Stimulated activated CD8-positive, alpha-beta memory T cell treated with anti-CD3 and anti-CD28 coated beads, Interleukin-7, amount 100 ng/mL, for 24 hours (primary cell): ENCODE measurements at places on chromosomes 12 and 14.
A peak's percentile ranks its signal among the peaks of the same experiment; 100 is the strongest.

DNA sequence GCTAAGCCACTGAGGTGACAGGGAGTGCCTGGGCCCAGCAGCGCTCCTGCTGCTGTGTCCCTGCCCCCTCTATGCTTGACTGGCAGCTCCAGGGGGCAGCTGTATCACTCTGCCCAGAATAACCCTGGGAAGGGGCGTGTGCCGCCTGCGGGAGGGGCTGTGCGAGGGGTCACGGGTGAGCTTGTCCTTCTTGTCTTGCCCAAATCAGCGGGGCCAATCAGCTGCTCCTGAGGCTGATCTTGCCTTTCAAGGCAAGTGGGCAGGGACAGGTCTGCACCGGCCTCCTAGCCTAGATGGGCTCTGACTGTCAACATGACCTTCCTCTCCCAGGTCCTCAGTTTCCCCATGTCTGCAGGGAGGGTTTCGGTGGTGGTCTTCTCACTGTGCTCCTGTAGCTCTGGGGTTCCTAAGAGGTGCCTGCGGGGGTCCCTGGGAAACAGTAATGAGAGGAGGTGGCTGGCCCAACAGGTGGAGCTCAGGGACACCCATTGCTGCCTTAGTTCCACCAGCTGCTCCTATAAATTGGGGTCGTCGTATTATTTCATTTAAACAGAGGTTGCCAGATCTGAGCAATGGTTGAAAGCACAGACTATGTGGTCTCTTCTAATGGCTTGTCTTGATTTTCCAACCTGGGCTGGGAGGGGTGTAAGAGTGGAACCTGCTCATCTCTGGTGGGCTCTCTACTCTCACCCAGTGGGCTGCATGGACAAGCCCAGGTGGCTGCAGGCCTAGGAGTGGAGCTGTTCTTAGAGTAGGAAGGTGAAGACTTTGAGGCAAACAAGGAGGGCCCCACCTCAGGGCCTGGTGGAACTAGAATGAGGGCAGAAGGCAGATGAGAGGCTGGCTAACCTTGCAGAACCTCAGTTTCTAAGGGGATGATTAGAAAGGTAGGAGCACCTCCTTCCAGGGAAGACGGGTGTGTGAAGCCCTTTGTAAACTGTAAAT lies 11.7 kb downstream of the RTL1 start:
- no peak for DNase-seq

DNA sequence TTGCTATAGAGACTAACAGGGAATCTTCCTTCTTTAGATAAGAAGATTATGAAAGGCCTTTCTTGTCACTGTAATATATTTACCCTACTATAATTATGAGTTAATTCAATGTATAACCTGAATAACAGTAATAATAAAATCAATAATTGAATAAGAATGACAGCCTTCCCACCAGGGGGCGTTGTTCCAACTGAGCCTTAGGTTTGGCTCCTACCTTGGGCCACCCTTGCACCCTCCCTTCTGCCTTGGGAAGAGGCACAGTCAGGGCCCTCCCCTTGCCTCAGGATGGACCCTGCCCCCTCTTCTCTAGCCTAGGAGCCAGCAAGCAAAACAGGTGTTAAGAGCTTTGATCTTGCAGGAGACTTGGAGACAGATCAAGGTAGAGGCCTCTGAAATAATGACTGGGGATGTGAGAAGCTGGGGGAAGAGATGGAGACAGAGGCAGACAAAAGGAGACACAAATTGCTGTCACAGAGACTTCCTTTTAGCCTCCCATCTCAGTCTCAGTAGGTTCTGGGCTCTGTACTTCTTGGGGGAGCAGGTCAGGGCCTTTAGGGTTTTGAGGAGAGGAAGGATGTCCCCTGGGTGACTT lies 40.1 kb upstream of the CISTR start:
- no peak for DNase-seq

- DNase-seq, result no peak
Measured at GRCh38 chr12:1855241-1855640, 34.9 kb downstream of the LRTM2 start.

GRCh38 chr12:108787539-108787938 lies 56.2 kb upstream of the CORO1C start:
- no peak for DNase-seq

- DNase-seq, result no peak
Measured at GRCh38 chr12:1391722-1392121, 202.7 kb downstream of the FBXL14 start.

GRCh38 chr12:116599285-116600136 lies 40.3 kb downstream of the MAP1LC3B2 start:
- DNase-seq, result peak; percentile 30

GRCh38 chr12:118921761-118922160 lies 59.6 kb upstream of the SRRM4 start:
- DNase-seq, result no peak

GRCh38 chr12:1611803-1612572 lies 17.0 kb upstream of the WNT5B start:
- DNase-seq, result no peak

DNA sequence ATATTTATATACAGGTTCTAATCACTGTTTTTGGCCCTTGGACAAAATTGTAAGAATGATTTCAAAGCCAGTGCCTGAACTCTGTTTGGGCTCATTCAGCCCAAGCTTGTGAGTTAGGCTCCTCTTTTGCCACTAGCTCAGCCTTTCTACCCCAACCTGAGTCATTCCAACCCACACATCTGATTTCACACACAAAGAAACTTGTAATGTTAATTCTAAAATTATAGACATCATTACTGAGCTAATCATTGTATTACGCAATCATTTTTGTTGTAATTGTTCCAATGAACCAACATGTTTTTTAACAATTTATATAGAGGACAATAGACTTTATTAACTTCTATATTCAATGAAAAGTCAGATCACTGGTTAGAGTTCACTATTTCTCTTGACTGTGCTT lies 441.1 kb downstream of the ETNK1 start:
- DNase-seq, result no peak

GRCh38 chr12:27297566-27297965 lies 35.1 kb upstream of the BMAL2 start:
- DNase-seq, result no peak

DNA sequence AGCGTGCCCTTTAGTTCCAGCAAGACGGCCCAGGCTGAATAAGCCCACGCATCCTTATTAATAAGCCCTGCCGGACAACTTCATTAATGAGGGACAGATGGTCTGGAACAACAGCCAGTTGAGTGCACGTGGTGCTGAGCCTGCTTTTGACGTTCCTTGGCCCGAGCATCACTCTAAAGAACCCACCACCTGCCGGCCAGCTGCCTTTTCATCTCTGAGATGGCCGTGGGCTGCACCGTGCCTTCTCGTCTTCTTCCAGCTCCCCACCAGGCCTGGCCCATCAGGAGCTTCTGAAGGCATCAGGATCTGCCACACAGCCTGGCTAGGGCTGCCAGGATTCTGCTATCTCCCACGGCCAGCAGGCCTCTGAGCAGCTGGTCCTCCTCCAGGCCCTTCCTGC lies 80.0 kb downstream of the AACS start:
- DNase-seq, result no peak
